ENCODE measurements at places on chromosomes 5 and 9.

DNA sequence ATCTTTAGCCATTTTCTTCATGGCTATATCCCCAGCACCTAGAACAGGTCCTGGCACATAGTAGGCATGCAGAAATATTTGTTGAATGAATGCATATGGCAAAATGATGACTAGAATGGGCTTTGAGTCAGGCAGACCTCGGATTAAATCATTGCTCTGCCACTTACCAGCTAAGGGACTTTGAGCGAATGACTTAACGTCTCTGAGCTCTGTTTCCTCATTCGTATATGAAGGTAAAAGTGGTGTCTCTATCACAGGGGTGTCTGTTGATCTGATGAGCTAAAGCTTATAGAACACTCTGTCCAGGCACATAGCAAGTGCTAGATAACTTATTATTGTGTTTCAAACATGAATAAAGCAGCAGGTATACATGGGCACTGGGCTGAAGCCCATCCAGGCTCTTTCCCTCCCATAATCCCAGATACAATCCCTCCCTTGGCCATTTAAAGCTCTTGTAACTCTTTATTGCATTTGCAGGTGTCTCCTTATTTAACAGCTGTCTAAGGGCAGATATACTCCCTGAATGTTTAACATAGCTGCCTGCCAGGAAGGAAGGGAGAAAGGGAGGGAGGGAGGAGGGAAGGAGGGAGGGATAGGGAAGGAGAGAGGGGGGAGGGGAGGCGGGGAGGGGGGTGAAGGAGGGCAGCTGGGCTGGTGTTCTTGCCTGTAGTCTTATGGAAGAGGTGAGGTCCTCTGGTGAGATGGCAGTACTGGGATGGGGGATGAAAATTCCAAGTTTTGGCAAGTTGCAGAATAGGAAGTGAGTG, 23.2 kb upstream of the STXBP1 start:
- no peak for DNase-seq

DNA sequence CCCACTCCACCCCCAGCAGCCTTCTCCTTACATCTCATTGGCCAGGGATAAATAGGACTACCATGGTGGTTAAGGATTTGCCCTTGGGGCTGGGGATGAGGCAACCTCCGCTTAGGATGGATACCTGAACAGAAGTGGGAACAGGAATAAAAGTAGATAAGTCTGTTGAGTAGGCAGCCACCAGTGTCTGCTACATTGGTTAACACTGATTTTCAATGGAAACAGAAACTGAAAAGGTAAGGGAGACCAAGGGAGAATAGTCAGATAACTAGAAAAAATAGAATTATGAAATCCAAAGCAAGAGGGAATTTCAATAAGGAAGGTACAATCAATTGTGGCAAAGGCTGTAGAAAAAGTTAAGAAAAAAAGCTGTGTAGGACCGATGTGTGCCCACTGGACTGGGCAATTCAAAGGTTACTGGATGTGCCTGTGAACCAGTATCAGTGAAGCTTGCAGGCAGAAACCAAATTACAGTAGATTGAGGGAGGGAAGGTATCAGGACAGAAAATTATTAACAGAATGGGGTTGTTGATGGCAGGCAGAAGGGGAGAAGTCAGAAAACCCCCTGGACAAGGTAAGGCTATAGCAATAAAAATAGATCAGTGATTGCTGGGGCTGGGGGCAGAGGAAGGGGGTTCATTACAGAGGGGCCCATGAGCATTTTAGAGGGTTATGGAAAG, 48.7 kb downstream of the DNAJC21 start:
- no peak for DNase-seq

DNA sequence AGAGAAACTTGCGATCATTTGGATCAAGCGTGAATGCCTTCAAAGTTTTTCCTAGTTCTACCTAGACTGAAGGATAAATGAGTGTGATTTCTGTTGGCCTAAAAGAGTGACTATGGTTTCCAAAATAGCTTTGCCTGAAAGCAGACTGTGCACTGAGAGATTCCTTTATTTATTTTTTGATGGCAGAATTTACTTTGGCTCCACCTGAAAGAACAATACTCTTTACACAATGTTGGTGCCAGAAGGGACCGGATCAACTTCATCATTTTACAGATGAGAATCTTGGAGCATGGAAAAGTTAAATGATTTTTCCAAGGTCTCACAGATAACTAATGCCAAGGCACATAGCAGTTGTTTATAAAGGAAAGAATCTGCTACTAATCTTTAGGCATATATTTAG, 199.6 kb downstream of the KCTD16 start:
- DNase-seq, result no peak

- DNase-seq, result no peak
These were observed 24.2 kb upstream of the CKMT2 start for GRCh38 chr5:81208904-81209303.

DNA sequence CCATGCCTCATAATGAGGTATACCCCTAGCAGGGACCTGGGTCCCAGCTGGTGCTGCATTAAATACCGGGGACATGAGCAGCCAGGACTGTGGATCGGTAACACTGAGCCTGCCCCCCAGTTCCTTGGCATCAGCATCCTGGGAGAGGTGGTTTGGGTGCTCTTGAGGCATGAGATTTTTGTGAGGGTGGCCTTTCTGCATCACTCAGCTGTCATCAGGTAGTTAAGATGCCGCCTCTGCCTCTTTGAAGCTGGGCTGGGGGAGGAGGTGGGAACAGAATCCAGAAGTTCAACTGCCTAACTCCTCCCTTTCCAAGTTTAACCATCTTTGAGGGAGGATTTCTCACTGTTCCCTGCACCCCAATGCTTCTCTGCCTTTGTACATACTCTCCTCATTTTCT, 112.7 kb downstream of the PDZD2 start:
- DNase-seq, result no peak

DNA sequence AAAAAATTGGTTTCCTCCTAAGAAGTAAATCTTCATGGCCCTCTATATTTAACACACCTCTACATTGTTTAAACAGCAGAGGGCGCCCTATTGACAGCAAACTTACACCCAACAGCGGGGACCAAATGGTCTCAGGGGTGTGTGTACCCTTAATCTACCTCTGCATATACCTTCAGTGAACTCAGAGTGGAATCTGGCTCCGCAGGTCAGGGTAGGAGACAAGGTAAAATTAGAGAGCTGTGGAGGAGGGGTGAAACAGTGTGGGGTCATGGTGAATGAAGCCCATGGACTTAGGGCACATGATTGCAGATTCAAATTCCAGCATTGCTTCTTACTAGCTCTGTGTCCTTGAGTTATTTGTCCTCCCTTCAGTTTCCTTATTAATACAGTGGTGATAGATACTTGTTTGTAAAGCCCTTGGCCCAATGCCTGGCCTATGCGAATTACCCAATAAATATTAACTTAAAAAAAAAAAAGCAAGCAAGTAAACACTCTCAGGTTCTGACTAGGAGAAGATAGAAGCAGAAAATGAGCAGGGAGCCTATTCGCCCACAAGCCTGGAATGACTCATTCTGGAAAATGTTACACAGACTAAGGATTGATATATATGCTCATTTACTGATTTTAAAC, 122.9 kb downstream of the CAVIN4 start:
- DNase-seq, result no peak

DNA sequence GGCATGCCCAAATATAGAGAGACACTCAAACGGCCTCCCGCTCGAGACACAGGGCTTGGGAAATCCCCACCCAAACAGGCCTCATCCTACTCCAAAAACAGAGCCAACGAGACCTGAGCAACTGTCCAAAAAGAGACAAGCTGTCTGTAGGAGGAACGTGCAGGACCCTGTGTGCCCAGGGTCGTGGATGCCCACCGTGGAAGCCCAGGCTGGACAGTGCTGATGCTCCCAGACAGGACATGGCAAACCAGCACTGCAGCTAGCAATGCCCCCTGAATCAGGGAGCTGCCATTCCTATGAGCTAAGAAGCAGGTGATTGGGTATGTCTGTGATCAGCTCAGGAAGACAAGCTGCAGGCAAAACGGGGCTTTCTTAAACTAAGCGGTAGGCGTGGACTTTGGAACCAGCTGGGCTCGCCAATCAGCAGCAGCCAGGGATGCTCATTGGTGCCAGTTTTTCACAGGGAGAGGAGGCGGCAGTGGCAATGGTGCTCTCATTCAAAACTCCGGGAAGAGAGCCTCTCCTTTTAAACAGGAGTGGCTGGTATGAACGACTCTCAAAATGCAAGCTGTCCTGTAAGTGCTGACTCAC, 113.1 kb upstream of the IRX2 start:
- no peak for DNase-seq

DNA sequence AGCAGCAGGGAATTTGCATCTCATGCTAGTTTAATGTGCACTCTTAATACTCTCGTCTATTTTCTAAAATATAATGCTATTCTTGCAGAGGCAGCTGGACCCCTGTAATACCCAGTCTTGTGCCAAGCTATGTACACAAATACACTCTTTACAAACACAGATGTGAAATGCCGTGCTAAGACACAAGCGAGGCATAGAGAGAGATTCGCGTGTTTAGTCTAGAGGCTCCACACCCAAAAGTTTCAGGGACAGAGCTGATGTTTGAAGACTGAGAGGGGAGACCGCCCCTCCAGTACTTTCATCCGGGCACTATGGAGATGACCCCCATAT, 1.2 kb downstream of the DPYSL3 start:
- DNase-seq, result no peak

DNA sequence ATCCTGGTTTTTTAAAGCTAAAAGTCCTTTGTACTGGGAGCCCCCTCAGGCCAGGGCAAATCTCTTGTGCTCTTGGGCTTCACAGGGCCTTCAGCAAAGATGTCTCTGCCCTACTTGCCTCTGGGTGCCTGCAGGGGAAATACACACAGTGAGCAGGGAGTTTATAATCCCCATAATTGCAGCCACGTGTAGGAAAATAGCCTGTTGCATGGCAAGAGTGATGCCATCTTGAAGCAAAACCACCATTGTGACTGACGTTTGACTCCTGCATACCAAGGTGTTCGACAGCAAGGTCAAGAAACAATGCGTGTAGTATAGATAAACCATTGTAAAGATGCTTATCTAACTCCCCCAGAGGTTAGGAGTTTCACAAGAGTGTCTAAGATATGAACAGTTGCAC, 11.4 kb upstream of the IL3 start:
- no peak for DNase-seq

- DNase-seq, result peak; percentile 74
These were observed 43.1 kb downstream of the BOD1 start for GRCh38 chr5:173573126-173573960.

- DNase-seq, result no peak
These were observed 387.4 kb downstream of the CETN3 start for GRCh38 chr5:90022002-90022710.

GRCh38 chr5:114201332-114201731, 160.5 kb upstream of the KCNN2 start:
- no peak for DNase-seq

DNA sequence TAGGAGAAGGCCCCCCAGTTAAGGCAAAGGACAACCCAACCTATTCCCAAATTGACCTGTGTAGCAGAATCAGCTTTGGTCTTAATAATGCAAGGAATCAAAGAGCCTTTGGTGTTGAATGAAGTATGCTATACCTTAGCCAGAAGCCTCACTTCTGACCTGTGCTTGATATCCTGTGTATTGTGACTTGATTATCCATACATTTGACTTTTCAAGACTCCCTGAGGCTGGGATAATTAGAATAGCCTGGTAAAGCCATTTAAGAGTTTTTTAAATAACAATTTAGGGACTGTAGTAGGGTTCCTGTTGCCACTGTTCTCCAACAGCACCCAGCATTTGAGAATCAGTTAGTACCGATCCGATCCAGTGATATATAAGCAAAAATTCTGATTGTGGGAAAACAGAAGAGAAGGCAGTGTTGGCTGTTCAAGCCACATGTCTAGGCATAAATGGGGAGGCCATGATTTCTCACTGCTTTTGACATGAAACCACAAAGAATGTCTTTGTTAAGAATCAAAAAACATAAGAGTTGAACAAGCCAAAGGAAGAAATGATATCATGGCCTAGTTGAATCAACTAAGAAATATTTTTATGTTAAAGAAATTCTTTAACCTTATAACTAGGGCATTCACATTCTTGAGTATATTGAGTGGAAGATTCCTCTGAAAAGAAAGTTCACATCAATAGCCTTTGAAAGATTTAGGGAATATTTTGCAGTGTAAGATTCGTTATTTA, 98.9 kb downstream of the F2RL2 start:
- DNase-seq, result no peak

DNA sequence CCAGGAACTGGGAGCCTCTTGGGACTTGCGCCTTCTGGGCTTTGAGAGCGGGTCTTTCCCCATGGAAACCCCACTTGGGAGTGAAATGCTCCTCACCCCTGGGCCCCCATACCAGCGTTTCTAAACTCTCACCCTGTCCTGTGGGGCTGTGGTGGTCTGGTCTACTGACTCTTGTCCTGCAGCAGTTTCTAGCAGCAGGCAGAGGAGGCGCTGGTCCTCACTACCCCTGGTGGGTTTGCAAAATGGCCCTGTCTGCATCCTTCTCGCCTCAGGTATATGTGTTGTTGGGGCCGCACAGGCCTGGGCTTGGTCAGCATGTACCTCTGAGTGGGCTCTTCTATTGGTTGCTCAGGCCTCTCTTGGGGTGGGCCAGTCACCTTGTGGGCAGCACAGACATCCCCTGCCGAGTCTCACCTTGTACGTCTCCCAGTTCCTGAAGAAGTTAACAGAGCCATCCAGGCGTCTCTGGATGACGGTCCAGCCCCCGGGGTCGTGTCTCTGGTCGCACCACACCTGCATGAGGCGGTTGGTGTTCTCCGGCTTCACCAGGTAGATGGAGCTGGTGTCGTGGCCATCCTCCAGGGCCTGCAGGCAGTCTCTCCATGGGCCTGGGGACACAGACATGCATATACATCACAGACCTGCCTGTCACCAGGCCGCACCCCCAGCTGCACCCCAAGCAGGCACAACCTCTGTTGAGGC, 29.0 kb downstream of the ANGPTL2 start:
- DNase-seq, result no peak

DNA sequence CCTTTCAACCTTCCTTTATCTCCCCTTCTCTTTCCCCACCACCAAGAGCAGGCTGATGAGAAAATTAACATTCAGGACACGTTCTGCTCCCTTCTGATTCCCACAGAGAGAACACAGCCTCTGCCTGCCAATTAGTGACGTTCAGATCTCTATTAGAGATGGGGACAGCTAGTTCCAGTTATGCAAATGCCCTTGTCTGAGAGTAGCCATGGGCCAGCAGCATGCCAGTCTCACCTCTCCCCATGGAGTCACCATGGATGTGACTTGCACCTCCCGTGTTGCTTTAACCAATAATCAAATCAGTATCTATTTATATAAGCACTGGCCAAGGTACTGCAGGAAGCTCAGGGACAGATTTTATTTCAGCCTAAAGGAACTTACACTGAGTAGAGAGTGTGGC, 61.3 kb downstream of the KCNIP1 start:
- no peak for DNase-seq

GRCh38 chr5:146243247-146243646, 39.8 kb downstream of the RBM27 start:
- DNase-seq, result no peak

- DNase-seq, result no peak
These were observed 39.5 kb downstream of the MED10 start for GRCh38 chr5:6338871-6339270.
